DMS79 (cell line): ENCODE measurements at places on chromosomes 11 and 22.

GRCh38 chr11:85379066-85379465, 248.1 kb downstream of the DLG2 start:
- DNase-seq, result no peak

DNA sequence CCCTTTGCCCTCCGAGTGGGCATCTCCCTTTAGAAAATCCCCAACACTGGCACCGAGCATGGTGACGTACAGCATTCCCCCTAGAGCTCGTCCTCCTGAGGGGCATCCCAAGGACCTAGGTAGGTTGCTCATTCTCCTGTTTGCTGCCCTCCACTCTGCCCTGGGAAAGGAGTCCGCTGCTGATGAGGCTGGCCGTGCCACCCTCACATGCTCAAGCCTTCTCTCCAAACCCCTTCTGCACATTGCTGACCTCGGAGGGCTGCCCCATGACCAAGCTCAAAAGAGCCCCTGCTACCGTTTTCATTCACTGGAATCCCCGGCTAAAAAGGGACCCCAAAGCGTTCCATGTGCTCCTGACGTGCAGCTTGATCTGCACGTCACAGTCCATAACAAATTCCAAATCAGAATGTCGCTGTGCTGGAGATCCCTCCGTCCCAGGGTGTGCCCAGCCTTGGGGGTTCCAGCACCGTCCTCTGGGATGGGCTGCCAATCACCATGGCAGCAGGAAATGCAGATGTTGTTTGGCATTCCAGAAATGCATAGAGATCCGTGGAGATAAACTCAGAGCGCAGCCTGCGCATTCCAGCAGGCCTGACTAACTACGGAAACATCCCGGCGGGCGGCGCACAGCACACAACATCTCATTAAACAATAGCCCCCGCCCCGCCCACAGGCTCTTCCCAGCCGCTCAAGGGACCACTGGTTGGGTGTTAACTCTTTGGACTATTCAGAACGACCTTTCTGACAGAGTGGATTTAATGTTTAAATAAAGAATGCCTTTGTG, 26.3 kb upstream of the GNB1L start:
- no peak for DNase-seq

- DNase-seq, result no peak
Measured at GRCh38 chr11:111765320-111765983, 737 bp downstream of the PPP2R1B start.

- peak; percentile 99 for DNase-seq
Measured at GRCh38 chr11:111926505-111927391, 8.0 kb downstream of the C11orf52 start.

DNA sequence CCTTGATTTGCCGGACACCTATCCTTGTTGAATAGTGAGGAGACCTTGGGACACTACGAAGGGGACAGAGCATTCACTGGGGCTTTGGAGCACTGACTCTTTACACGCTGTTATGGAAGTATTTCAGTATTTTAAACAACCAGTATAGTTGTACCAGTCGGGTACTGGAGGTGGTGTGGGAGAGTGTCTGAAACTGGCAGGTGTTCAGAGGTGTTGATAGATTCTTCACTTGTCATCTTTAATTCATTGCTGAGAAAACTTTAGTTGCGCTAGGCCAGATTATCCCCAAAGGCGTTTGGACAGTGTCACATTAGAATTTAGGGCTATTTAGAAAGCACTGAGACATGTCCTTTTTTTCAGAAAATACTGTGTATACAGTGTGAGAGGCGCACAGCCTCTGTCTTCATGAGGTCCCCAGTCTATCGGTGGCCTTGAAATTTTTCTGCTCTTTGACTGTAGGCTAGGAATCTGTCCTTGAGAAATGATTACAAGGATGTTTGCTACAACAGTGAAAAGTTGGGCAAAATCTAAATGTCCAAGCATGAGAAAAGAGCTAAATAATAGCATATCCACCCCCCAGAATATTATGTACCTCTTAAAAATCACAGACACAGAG, 69.7 kb downstream of the TEAD1 start:
- no peak for DNase-seq

DNA sequence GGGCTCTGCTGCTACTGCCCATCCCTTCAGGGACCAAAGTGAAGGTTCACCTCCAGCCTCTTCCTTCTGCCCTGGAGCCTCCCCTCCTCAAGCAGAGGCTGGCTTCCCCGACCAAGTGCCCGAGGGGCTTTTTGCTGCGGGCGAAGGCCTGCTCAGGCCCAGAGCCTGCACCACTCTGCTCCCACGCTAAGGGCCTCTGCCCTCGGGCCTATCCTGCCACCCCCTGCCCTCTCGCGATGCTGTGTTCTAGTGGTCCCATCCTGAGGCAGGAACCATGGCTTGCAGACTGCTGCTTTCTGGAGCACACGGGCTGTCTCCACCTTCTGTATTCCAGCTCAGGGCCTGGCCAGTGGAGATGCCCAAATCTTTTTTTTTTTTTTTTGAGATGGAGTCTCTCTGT, 8.9 kb upstream of the TNFRSF13C start:
- DNase-seq, result no peak

DNA sequence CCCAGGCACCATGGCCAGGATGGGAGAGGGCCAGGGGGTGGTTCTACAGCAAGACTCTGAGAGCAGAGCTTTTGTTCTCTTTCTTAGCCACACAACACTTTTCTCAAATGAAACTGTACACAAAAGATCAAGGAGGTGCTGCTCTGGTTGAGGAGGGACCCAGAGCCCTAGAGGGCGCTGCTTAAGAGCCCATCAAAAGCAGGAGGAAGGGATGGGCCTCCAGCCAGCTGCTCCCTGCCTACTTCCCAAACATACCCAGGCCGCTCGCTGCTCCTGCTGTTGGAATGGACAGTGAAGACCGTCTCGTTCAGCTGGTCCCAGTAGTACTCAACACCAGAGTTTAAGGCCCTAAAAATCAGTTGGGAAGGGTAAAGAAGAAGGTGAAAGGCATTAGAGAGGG, 18.4 kb upstream of the CHRM4 start:
- peak; percentile 11 for DNase-seq

GRCh38 chr22:38181453-38182200, at the start of gene PLA2G6:
Gene PLA2G6, minus strand, starts transcription at chr22:38181830. Its CDS starts 12,404 bp downstream, at chr22:38169426.
- DNase-seq, result peak; percentile 82

DNA sequence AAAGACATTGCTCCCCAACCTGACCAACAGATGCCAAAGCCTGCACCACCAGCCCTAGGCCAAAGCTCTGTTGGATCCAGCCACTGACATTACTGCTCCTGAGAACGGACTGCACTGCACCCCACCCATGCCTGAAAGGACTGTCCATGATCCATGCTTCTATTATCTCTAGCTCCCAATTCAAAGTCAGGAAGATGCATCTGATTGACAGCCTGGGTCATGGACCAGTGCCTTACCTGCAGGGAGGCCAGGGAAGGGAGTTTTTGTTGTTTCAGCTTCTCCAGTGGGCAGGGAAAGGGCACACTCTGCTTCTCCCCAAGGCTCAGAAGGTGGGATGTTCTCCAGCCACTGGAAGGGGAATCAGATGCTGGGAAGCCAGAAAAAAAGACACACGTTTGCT, 4.8 kb upstream of the PRDM11 start:
- DNase-seq, result no peak
